Activated CD4-positive, alpha-beta memory T cell treated with anti-CD3 and anti-CD28 coated beads, Interleukin-2, amount 10 ng/mL, durations not matched to agents 7 days and 5 days (primary cell): ENCODE measurements at places on chromosomes 6 and 20.

DNA sequence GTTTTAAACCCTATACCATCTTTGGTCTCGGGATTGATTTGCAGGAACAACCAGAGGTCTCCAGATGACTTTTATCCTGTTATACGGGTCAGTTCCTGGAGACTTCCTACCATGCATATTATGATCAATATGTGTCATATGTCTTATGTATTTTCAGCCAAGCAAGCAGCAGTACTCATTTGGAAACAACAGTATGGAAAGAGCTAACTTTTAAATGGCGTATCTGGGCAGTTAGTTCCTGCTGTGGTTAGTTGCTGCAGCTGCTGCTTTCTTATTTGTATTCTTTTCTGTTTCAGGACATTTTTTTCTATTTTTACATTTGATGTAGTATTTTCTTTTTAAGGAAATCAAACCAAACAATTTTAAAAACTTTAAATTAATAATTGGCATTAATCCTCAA is 207.5 kb downstream of the MANEA start:
- H3K36me3 ChIP-seq, result no peaks in the 10 kb centered on the region
- H3K27me3 ChIP-seq, result no peaks in the 10 kb centered on the region
- no peaks in the 10 kb centered on the region for H3K4me1 ChIP-seq
- DNase-seq, result no peak

DNA sequence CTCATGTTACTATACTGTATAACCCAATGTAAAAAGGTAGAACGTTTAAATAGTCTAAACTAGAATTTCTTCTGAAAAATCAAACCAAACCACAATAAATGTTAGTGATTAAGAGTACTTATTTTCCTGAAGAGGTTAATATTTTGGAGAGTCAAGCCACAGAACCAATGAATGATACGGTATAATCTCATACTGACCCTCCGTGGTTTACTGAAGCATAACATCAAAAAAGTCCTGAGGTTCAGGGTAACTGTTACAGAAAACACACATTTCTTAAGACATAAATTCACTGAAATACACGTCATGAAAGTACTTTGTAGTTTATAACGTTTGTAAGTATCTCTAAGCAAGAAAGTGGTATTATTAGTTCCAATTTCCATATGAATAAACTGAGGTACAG is 28.9 kb downstream of the ESF1 start:
- peaks cover 18% of the 10 kb centered on the region for H3K36me3 ChIP-seq
- no peaks in the 10 kb centered on the region for H3K27me3 ChIP-seq
- no peak for DNase-seq
- H3K4me3 ChIP-seq, result no peak overlapping the region
- H3K4me1 ChIP-seq, result no peaks in the 10 kb centered on the region

DNA sequence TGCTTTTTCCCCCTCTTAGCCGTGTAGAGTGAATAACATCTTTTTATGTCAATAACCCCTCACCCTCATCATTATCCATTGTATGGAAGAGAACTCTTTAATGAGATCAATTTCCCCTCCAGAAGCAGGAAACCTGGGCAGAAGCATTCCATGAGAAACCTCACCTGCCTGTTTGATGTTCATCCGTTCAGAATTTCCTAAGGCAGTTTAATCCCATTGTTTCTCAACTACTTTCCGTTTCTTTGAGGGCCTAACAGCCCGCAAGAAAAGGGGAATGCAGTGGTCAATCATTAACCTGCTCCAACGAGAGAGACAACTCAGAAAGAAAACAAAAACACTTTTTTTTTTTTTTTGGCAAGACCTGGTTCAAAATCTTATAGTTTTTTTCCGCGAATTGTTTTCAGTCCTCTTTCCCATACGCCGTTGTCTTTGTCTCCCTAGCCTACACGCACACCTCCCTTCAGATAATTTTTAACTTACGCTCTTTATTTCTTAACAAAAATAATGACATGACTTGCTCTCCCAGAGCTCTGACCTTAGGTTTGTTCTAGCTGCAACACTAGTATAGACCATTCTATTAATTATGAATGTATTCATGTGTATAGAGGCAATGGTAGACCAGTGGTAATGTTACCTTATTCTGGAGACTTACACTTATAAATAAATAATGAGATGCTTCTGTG is 25.6 kb upstream of the ID4 start:
- no peak overlapping the region for H3K4me3 ChIP-seq
- no peak for DNase-seq
- H3K27ac ChIP-seq, result no peak overlapping the region
- H3K36me3 ChIP-seq, result no peaks in the 10 kb centered on the region
- no peaks in the 10 kb centered on the region for H3K27me3 ChIP-seq

- no peak overlapping the region for H3K4me3 ChIP-seq
- H3K4me1 ChIP-seq, result peaks cover under 1% of the 10 kb centered on the region
- no peaks in the 10 kb centered on the region for H3K27me3 ChIP-seq
- H3K27ac ChIP-seq, result no peak overlapping the region
- no peaks in the 10 kb centered on the region for H3K36me3 ChIP-seq
- DNase-seq, result no peak
These were observed 84.1 kb downstream of the GINS1 start for GRCh38 chr20:25491446-25492038.

DNA sequence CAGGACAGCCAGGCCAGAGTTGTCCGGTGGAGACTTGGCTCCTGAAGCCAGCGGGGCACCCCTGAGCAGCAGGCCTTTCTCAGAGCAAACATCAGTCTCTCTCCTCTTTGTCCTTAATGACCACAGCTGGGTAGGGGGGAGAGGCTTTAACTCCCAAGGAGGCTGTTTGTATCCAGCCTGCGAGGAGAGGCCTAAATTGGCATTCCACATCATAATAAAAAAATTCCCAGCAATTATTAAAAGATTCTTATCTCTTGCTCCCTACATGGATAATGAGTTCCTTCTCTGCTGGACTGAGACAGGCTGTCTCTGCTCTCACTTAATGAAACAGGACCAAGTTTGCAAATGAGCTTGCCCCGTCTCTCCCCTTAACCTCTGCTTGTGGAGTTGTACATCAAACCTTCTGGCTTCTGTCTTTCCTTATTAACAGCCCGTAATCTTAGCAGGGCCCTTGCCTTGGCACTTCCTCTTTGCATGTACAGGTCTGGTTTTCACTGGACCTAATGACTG is 838.2 kb downstream of the MAFB start:
- DNase-seq, result no peak
- no peaks in the 10 kb centered on the region for H3K4me1 ChIP-seq
- no peaks in the 10 kb centered on the region for H3K36me3 ChIP-seq
- H3K4me3 ChIP-seq, result no peak overlapping the region
- no peak overlapping the region for H3K27ac ChIP-seq

- no peaks in the 10 kb centered on the region for H3K36me3 ChIP-seq
- H3K27ac ChIP-seq, result no peak overlapping the region
- peaks cover 26% of the 10 kb centered on the region for H3K4me1 ChIP-seq
These were observed 5.5 kb upstream of the PRELID3B start for GRCh38 chr20:59047938-59048680.

- H3K27me3 ChIP-seq, result no peaks in the 10 kb centered on the region
- DNase-seq, result no peak
- H3K4me1 ChIP-seq, result no peaks in the 10 kb centered on the region
These were observed 124.2 kb downstream of the SLC24A3 start for GRCh38 chr20:19336631-19337030.

DNA sequence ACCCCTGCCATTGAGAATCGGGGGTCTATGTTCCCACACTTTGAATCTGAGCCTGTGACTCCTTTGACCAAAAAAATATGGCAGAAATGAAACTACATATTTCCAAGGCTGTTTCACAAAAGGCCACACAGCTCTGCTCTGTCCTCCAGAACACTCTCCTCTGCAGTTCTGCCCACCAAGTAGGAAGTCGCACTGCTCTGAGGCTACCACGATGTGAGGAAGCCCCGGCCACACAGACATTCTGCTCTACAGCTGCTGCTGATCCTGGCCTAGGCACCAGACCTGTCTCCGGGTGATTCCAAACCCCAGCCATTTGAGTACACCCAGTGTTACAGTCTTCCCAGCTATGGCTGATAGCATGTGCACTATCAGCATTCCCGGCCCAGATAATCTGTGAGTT is 85.1 kb downstream of the LYRM4 start:
- no peak for DNase-seq
- peaks cover 57% of the 10 kb centered on the region for H3K4me1 ChIP-seq
- no peak overlapping the region for H3K4me3 ChIP-seq
- peaks cover 3% of the 10 kb centered on the region for H3K36me3 ChIP-seq
- peak overlapping the region; percentile 89 for H3K27ac ChIP-seq

GRCh38 chr20:2365666-2366065 is 15.0 kb upstream of the TGM6 start:
- no peak overlapping the region for H3K27ac ChIP-seq
- H3K4me3 ChIP-seq, result no peak overlapping the region
- no peaks in the 10 kb centered on the region for H3K36me3 ChIP-seq

DNA sequence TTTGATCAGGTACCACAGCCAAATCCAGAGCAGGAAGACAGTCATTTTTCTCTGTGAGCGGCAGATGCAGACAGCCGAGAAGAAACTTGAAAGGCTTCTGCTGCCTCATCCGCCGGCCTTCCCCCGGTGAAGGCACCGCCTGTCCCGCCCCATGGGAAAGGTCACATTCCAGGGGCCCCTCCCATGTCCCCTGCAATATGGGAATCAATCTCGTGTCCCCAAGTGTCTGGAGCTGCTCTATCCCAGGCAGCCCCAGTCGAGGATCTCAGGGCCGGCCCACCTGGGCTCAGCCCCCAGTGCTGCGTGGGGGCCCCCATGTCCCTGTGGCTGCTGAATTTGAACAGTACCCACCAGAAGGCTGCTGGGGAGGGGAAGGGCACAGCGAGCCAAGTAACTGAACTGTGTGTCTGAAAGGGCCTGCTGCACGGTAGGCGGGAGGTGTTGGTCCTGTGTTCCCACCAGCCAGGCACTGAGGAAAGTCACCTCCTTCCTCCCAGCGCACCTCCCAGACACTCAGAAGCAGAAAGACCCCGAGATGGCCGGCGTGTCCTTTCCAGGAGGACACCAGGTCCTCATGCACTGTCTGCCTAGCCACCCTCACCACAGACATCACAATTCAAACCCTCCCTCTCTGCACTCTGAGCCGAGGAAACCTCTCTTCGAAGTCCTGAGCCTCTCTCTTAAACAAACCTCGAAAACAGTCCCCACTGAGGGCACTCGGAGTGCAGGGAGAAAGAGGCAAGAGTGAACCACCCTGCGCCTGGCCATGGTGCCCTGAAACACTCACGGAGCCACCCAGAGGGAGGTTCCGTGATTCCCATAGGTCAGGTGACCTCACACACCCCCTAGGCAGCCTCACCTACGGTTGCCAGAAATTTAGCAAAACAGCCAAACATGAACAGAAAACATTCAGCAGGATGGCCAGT is 99.3 kb downstream of the PSMB1 start:
- no peak for DNase-seq
- H3K27me3 ChIP-seq, result no peaks in the 10 kb centered on the region
- peaks cover 4% of the 10 kb centered on the region for H3K4me1 ChIP-seq
- H3K36me3 ChIP-seq, result no peaks in the 10 kb centered on the region
